Stimulated activated CD4-positive, alpha-beta T cell treated with anti-CD3 and anti-CD28 coated beads, Interleukin-1b, Interleukin-23, amount 100 ng/mL, for 48 hours (primary cell): ENCODE measurements at places on chromosomes 1 and 21.

- DNase-seq = no peak
These were observed 111.1 kb downstream of the COP1 start for GRCh38 chr1:176096015-176096414.

- no peak for DNase-seq
These were observed 211.2 kb upstream of the PTBP2 start for GRCh38 chr1:96510391-96510790.

DNA sequence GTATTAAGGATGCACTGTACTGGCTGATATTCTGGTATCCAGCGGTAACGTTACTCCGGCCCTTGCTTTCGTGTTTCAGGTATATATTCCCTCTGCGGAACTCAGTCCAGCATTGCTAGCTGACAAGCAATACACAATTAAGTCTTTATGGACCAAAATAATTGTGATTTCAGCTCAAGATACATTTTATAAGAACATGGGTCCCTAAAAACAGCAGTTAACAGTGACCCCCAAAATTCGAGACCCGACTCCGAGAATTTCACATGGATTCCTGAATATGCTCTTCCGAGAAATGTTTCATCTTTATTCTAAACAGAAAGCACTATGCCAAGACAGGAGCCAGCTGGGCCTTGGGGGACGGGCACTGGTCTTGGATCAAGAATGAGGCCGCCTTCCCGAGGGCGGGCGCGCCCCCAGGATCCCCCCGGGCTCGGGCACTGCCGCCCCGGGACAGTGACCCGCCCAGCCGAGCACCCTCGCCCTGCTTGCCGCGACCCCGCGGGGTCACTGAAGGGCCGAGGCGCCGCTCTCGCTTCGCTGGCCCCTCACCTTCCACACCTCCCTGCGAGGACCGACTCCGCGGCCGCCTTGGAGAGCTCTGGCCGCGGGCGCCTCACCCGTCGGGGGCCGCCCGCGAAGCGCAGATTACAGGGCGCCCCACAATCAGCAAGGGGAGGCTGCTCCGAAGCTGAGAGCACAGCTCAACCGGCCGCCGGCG, 610 bp downstream of the SCYL3 start:
- no peak for DNase-seq

DNA sequence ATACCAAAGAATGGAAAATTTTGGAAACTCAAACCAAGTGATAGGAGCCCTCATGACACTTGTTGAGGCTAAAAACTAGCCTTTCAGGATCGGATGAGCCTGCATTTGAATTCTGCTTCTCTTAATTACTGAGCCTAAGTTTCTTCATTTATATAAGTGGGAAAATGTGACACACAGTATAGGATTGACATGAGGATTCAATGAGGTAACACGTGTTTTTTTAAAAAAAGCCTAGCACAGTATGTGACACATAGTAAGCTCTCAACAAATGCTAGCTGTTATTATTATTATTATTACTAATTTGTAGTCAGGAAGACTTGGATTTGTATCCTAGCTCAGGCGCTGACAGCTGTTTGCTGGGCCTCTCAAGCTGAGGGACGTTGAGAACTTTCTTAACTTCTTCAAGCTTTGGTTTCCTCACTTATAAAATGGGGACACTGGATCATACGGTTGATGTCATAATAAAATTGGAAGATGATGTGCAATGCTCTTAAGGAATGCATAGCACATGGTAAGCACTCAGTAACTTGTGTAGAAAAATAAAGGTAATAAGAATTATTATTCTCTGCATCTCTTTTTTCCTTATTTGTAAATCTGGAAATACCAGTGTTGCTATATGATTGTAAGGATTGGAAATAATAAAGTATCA, 55.4 kb upstream of the JUN start:
- no peak for DNase-seq

- DNase-seq = no peak
These were observed 177.3 kb downstream of the KCTD3 start for GRCh38 chr1:215744419-215744818.

- DNase-seq = no peak
These were observed 59.2 kb downstream of the WARS2 start for GRCh38 chr1:119081267-119081666.

GRCh38 chr1:177023249-177023648, 141.3 kb downstream of the ASTN1 start:
- DNase-seq = no peak

GRCh38 chr1:204036882-204037655, 35.8 kb upstream of the SOX13 start:
- no peak for DNase-seq
